Liver (tissue), 10 donors: ENCODE measurements at places on chromosomes 13 and 19.

DNA sequence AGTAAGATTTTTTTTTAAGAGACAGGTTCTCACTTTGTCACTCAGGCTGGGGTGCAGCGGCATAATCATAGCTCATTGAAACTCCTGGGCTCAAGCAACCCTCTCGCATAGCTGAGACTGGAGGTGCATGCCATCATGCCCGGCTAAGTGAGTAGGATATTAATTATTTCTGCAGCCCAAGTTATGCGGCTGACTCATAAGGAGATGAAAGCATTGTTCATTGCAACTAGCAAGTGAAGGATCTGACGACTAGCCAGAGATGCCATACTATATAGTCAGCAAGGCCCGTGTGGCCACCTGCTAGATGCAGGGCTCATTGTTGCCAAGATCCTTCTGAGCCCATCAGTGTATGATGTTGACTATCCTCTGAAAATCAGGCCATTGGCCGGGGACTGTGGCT, 45.2 kb downstream of the ABCC4 start:
- H3K4me1 ChIP-seq, result no peaks in the 10 kb centered on the region
- H3K4me3 ChIP-seq, result no peak overlapping the region
- no peaks in the 10 kb centered on the region for H3K36me3 ChIP-seq
- no peak for DNase-seq

DNA sequence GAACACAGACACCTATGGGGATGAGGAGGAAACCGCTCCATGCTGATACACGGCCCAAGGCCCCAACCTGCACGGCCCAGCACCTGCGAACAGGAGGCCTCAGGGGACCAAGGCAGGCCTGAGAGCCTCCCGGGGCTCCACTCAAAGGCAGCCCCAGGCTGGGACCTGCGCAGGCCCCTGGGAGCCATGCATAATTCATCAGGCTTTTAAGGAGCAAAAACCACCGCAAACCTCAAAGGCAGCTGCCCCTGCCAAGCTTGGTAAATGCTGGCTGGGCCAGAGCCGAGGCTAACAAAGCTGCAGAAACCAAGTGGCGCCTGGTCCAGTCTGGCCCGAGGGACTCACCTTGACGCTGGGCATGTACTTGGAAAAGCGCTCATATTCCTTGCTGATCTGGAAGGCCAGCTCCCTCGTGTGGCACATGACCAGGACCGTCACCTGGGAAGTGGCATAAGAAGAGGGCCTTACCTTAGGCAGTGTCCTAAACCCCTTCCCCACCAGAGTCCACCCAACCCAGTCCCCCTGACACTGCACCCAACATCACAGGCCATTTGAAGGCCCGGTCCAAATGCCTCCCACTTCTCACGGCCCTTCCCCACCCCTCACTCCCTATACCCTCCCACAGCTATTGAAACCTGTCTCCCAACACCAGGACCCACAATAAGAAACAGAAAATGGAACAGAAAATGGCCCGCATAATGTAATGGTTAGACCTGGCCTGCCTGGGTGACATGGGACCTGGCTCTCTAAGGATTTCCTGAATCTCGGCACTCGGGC, 7.8 kb downstream of the DDX39A start:
- no peaks in the 10 kb centered on the region for H3K4me1 ChIP-seq
- DNase-seq, result no peak
- no peak overlapping the region for H3K4me3 ChIP-seq
- no peaks in the 10 kb centered on the region for H3K27me3 ChIP-seq
- H3K36me3 ChIP-seq, result peaks cover 32% of the 10 kb centered on the region
- no peak overlapping the region for H3K27ac ChIP-seq

- H3K4me3 ChIP-seq, result no peak overlapping the region
- H3K36me3 ChIP-seq, result no peaks in the 10 kb centered on the region
- H3K27ac ChIP-seq, result peak overlapping the region; percentile 29
Observed at GRCh38 chr19:6062274-6062673, 48.0 kb downstream of the RFX2 start.

- peak overlapping the region; percentile 60 for H3K27ac ChIP-seq
- H3K4me1 ChIP-seq, result peaks cover 18% of the 10 kb centered on the region
- no peaks in the 10 kb centered on the region for H3K36me3 ChIP-seq
- DNase-seq, result no peak
- H3K4me3 ChIP-seq, result no peak overlapping the region
Observed at GRCh38 chr13:24194447-24194846, 33.9 kb downstream of the SPATA13 start.

- peak overlapping the region; percentile 42 for H3K27ac ChIP-seq
- H3K4me1 ChIP-seq, result no peaks in the 10 kb centered on the region
- DNase-seq, result no peak
- H3K36me3 ChIP-seq, result no peaks in the 10 kb centered on the region
- H3K27me3 ChIP-seq, result peaks cover 3% of the 10 kb centered on the region
Observed at GRCh38 chr19:4575267-4576015, 16.0 kb upstream of the SEMA6B start.

GRCh38 chr13:42751693-42752092, 29.7 kb upstream of the FAM216B start:
- H3K27me3 ChIP-seq, result no peaks in the 10 kb centered on the region
- no peak for DNase-seq
- H3K27ac ChIP-seq, result no peak overlapping the region
- H3K36me3 ChIP-seq, result no peaks in the 10 kb centered on the region
- no peaks in the 10 kb centered on the region for H3K4me1 ChIP-seq

DNA sequence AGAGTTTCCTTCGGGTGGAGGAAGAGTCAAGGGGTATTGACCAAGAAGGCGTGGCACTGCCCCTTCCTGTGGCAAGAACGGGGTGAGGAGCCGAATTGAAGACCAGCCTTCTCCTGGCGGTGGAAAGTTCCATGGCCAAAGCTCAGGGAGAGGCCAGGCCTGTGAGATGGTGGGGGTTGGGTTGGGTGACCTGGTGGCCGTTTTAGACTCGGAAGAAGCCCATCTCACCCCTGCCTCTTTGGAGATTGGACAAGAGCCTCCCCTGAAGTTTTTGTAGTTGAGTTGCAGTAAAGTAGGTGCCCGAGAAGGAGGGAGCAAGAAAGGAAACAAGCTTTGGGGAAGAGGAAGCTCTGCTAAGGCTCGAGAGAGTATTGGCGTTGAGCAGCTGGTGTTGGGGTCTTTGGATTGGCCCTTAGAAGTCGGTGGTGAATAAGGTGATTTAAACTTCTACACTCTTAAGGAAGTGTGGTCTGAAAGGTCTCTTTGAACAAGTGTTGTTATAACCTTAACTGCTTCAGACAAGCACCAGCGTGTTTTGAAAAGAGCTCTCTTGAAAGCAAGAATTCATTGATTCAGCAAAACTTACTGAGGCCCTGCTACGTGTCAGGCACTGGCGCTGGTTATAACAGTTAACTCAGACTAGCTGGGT, 964 bp downstream of the SPINT2 start:
- no peak overlapping the region for H3K4me3 ChIP-seq
- peaks cover 11% of the 10 kb centered on the region for H3K4me1 ChIP-seq
- H3K27me3 ChIP-seq, result no peaks in the 10 kb centered on the region
- DNase-seq, result no peak
- H3K36me3 ChIP-seq, result no peaks in the 10 kb centered on the region
- peak overlapping the region; percentile 46 for H3K27ac ChIP-seq
